Retina (tissue), 1 donor: ENCODE measurements at places on chromosomes 12 and 14.

GRCh38 chr12:76252031-76252430 is 96.2 kb downstream of the BBS10 start:
- no peak for DNase-seq

DNA sequence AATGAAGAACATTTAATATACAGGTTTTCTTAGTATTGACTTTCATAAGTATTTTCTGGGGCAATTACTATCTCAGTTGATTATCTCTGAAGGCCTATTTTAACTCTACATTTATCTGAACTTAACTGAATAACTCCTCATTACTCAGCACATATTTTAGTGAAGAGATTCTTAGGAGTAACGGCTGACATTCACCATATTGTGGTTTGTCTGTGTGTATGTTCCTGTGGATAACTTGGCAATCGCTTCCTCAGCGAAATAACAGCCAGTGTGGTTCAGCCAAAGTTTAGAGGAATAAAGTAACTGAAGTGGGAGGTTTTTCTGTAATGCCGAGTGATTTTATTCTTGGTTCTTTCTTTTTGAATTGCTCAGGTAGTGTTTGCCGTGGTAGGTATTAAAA is 168.0 kb downstream of the RAD51B start:
- no peak for DNase-seq

- no peak for DNase-seq
Measured at GRCh38 chr14:74682169-74682952, 30.5 kb downstream of the AREL1 start.

DNA sequence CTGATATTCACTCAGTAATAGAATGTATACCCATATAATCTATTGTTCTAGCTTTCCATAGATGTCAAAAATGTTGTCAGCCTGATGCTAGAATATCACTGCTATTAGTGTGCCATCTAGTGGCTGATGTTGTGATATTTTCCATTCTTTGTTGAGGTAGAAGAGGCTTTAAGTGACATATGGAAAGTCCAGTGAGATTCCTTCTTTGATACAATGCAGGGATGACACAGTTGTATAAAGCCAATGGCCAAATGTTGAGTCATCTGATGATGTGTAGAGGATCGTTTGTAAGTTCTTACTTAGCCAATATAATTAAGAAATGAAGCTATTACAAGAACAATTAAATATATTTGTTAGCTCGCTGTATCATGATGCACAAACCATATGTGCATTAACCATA is 58.1 kb upstream of the PCED1B start:
- DNase-seq = peak; percentile 36

DNA sequence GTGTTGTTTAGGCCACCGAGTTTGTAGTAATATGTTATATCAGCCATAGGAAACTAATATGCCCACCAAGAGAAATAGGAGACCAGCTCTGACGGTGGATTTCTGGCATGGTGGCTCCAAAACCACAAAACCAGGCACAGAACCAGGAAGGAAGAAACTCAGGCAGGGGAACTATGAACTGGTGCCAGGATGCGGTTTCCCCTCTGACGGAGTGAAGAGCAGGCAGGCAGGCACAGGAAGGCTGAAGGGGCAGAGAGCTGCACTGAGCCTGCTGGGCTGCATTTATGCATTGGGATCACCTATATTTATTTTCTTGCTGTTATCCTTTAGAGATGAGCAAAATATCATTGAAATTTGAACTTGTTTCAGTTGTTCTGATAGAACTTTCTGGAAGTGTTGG is 479.4 kb downstream of the VRK1 start:
- no peak for DNase-seq

GRCh38 chr12:30448038-30448437 is 247.6 kb downstream of the IPO8 start:
- DNase-seq = no peak

GRCh38 chr12:108146035-108146893 is 17.2 kb downstream of the WSCD2 start:
- no peak for DNase-seq

- no peak for DNase-seq
Measured at GRCh38 chr12:92362126-92362525, 216.5 kb upstream of the BTG1 start.

DNA sequence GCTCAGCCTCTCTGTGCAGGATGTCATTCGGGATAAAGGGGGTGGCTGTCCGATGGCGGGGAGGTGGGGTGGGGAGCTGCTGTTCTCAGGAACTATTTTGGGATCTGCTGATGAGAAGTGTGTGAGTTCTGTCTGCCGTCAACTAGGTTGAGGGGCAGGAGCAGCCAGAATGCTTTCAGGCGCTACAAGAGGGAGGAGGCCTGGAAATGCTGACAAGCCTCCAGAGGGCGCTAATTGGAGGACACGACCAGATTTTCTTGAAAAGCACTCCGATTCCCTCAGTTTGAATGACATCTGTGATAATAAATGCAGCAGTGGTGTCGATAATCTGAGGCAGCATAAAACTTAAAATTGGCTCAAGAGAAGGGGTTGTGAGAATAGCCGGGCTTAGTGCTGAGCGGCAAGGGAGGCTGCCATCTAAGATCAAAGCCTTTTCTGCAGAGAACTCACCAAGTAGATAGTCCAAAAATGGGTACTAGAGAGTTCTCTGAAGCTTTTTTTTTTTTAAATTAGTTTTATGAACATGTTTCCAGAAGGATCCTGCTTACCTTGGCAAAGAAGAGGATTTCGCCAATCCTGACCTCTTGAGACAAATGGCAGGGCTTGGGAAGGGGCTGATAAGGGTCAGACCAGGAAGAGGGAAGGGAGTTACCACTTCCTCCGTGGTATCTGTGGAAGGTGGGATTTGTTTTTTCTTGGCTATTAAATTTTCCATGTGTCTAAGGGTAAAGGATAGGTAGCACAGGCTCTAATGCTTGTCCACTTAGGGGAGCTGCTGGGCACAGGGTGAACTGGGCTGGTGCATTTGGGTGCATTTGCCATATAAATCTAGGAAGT is 94.4 kb downstream of the CRACR2A start:
- DNase-seq = peak; percentile 51

DNA sequence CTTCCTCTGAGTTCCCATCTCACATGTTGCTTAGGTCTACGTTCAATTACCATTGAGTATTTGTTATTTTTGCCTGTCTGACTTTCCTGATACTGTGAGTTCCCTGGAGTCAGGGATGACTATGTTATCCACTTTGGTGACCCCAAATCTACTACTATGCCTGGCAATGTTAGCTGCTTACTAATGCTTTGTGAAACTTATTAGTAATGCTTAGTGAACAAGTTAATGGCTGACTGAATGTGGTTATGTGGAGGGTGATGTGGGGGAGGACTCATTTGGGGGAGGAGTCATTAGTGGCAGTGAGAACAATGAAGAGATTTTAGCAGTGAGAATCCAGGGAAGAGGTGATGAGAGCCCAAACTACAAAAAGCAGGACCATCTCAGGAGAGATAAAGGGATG is 121.6 kb downstream of the KTN1 start:
- no peak for DNase-seq

GRCh38 chr12:9710584-9711375 is 22.1 kb downstream of the CLECL1 start:
- DNase-seq = no peak

DNA sequence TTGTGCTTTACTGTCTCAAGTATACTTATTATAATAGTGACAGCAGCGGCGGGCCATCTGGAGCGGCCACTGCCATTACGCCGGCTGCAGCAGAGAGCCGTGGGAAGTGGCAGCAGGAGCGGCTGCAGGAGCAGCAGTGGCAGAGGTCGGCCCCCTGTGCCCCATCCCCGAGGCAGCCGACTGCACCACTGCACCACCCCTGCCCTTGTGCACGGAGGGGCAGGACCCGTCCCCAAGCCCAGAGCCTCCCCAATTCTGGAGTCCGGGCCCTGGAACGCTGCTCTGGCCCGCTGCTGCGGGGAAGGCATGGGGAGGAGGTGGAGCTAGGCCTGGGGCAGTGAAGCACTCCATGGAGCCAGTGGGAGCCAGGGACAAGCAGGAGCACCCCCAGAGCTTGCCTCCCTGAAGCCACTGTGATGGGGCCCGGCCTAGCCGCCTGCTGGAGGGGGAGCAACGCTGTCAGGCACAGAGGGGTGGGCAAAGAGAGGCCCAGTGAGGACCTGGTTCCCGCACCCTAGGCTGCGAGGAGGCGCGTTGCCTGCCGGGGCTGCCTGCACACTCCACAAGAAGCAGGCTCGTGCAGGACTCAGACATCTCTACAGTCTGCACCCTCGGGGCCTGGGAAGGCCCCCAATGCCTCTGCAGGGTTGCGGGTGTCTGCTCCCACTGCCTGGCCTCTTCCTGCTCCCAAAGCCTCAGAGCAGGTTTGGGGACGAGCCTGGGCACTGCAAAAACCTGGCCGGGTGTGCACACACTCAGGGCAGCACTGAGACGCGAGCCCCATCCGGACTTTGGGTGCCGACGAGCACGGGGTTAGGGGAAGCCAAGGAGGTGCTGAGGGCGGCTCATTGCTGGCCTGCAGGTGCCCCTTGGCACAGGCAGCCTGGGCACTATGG is 74.2 kb upstream of the RASSF8 start:
- DNase-seq = no peak

GRCh38 chr12:71727958-71728357 is 26.7 kb upstream of the RAB21 start:
- DNase-seq = no peak

DNA sequence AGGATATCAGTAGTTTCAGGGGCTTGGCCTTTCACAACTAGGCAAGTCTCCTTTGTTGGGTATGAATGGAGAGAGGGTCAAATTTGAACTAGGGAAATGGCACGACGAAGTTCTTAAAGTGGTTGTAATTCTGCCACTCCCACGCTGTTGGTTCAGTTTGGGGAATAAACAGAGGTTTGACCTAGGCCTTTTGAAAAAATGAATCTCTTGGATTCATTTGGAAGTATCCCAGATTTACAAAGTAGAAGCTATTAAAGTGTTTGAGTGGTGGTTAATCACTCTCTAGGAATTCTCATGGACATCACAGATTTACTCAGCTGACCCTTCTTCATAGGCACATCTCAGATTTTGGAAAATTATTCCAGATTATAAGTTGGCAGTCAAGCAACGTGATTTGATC is 14.8 kb downstream of the BATF start:
- DNase-seq = no peak

DNA sequence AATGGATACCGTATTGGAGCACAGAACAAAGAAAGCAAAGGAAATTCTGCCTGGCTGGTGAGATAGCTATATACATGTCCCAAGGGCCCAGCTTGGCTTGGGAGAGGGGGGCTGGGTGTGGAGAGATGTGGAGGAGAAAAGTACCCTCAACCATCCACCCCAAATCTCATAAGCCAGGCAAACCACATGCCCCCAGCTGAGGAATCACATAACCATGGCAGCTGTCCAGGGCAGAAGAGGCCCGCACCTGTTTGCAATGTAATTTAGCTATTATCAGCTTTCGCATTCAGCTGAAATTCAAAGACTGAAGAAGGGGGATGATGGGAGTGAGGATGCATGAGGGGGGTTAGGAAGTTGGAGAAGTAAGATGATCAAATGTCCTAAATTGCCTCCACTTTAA is 196.1 kb downstream of the TBX5 start:
- DNase-seq = no peak

GRCh38 chr12:5257763-5258495 is 174.0 kb upstream of the NTF3 start:
- no peak for DNase-seq

DNA sequence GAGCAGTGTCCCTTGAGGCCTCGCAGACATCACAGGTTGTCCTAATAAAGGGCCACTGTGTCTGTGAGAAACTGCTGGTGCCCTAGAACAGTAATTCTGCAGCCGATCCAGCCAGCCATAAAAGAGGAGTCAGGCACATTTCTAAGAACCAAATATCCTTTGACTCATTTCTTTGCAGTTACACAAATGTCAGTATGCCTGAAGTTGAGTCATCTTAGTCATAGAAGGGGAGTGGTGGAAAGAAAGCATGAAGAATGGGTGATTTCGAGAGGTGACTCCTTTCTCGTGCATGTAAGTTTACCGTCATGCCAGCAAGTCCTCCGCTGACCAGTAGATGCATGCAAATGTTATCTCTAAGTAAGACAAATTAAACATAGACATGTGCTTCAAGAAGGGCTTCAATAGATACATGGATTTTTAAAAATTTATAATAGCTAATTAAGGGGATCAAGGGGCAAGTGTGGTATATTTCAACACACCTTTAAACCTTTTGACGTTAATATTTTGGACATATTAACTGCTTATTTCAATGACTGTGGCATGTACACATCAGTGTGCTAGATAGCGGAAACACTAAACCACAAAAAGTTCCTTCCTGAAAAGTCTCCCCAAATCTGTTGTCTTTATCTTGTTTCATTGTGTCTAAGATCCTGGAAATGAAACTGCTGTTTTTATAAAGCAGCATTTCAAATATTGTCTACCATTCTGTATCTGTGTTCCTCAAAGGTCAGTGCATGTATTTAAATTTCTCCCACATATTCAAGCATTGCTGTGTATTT is 497.4 kb downstream of the NPAS3 start:
- no peak for DNase-seq

GRCh38 chr12:109695961-109696461 is 17.6 kb upstream of the FAM222A start:
- DNase-seq = no peak
